Testis (tissue), 5 donors: ENCODE measurements at places on chromosomes 2 and 18.
A peak's percentile ranks its signal among the peaks of the same experiment; 100 is the strongest.

DNA sequence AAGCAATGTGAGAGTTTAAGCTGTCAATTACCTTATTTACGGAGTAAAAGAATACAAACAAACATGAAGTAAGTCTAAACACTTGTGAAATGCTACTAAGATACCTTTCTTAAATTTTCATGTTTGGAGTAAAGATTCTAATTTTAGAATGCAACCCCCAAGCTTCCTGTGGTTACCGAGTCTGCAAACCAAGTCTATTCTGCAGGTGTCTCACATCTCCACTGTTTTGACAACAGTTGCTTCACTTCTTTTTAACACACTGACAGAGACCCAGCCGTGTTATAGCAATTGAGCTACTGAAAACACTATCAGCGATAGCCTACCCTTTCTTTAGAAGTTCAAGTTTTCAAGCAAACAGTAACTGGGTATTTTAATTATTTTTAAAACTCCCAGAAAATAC is 608.3 kb downstream of the ERBB4 start:
- DNase-seq = no peak

DNA sequence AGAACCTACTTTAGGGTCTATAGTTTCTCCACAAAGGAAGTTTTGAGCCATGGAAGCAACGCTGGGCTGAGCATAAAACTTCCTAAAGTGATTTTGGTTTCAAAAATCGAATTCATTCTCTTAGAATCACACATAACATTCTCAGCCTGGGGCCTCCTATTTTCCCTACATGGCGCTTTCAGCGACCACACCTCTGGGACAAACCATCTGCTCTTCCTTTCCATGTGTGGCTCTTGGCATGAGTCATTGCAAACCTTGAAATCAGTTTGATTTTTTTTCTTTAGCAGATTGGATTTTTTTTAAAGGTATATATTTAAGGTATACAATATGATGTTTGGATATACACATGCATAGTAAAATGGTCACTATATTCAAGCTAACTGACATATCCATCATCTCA is 72.5 kb upstream of the APCDD1 start:
- no peak for DNase-seq

DNA sequence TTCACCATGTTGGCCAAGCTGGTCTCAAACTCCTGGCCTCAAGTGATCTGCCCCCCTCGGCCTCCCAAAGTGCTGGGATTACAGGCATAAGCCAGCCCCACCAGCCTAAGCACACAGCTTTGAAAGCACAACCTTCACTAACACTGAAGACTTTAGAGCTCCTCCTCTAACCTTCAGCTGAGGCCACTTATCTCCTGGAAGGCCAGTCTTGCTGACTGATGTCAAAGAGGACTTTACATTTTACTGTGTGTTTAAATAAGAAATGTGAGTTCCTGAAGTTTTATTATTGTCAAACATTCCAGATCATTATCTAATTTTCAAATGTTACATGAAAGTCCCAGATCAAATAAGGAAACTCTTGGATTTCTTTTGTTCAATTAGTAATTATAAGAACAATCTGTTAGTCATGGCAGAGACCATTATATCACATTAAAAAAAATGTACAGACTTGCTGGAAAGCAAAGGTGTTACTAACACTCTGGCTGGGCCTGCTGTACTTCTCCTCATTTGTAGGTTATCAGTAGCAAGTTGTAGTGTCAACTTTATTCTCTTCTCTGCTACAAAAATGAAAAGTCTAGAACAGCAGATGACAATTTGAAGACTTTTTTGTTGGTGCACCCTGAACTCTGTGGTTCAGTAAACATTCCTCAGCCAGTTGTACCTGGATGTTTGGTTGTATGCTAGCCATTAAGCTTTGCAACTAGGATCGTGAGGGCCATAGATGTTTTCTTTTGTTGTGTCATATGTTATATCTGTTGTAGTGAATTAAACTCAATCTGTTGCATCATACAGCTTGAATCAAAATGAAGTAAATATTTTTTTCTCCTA is 80.0 kb downstream of the AOX1 start:
- DNase-seq = no peak

GRCh38 chr2:241857041-241857541 is 1.6 kb downstream of the PDCD1 start:
- no peak for DNase-seq

- DNase-seq = no peak
Measured at GRCh38 chr2:42183775-42184174, 14.6 kb downstream of the EML4 start.

DNA sequence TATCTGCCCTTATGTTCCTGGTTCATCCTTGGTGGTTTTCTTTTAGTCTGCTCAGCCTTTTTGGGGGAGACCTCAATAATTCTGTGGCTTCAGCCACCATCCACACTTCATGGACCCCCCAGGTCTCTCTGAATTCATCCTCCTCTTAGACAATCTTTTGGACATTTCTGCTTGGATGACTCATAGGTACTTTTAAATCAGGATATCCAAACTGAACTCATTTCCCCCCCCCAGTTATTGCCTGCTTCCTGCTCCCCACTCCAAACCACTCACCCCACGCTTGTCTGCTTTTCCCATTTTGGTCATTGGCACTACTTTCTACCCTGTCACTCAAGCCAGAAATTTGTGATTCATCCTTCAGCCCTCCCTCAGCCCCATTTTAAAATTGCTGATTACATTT is 78.5 kb downstream of the TANC1 start:
- DNase-seq = no peak

DNA sequence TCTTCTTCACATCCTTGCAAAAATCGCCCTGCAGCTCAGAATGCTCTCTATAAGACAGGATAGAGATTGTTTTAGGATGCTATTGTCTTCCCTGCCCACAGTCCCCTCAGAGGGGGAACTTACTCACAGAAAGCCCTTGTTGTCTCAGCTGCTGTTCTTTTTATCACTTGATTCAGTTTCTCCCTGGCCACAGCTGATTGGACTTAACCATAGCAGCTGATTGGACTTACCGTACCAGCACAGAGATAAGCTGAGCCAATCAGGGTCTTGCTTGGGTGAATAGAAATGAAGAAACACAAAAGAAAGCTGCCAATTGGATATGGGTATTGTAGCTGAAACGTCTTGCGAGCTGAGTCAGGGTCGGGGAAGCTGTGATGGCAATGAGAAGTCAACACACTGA is 194.2 kb upstream of the MEX3C start:
- no peak for DNase-seq

DNA sequence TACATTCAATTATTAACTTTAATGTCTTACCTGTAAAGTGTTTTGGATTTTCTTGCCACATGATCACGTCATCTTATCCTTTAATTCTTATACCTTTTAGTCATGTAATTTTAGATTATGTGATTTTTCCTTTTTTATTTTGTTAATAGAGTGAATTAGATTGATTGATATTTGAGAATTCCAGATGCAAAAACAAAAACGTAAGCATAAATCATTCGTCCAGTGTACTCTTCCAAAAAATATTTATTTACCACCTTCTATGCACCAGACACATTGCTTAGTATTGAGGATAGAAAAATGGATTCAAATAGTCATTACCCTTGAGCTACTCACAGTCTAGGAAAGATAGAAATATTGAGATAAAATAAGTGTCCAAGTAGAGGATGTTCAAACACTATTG is 249.6 kb downstream of the PDE11A start:
- no peak for DNase-seq

DNA sequence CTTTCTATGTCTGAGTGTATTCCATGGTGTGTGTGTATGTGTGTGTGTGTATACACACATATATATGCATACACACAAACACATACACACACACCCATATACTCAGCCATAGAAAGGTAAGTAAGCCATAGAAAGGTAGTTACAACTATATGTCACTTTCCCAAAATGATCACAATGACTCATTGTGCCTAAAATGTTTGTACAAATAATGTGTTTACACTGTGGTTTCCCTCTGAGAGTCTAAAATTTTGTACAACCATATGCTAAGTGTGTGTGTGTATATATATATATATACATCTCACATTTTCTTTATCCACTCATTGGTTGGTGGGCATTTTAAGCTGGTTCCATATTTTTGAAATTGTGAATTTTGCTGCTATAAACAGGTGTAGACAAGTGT is 55.3 kb upstream of the CSRNP3 start:
- DNase-seq = no peak

GRCh38 chr2:197219636-197220035 is 90.9 kb downstream of the ANKRD44 start:
- no peak for DNase-seq

GRCh38 chr2:50851886-50852285 is 180.0 kb downstream of the NRXN1 start:
- DNase-seq = no peak

GRCh38 chr2:227939271-227940027 is 68.0 kb downstream of the DAW1 start:
- DNase-seq = peak; percentile 21

DNA sequence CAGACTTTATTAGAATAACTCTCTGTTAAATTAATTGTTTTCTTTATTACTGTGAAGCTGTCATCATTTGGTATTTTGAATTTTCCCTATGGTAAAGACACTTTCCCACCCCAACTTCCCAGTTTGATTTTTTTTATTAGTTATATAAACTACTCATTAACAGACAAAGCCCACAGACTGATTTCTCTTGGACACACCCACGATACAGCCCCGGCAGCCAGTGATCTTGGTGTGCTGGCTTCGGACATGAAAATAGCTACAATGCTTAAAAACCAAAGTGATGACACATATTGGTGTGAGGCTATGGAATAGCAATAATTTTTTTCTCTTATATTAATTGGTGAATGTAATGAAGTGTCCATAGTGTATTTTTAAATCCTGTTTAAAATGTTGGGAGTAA is 225.4 kb upstream of the SIX3 start:
- no peak for DNase-seq

DNA sequence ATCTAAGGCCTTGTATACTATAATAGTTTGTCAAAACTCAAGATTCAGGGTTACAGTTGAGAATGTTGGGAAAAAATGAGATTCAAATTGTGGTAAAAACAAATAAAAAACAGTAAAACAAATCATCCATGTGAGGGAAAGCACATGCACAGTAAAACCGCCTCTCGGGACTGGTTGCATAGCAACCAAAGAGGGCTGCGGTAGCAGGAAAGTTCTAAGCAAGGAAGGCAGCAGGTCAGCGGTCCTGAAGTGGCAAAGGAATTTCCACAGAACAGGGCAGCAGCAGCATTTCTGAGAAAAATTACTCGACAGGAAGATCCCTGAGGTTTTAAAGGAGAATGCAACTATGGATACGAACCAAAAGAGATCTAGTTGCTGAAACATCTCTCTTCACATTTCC is 93.7 kb downstream of the DYNAP start:
- DNase-seq = peak; percentile 32

- DNase-seq = no peak
Measured at GRCh38 chr2:9052821-9053533, 49.5 kb upstream of the MBOAT2 start.

- no peak for DNase-seq
Measured at GRCh38 chr18:3671176-3671575, 221.2 kb downstream of the TGIF1 start.

GRCh38 chr2:153873052-153874048 is 1.6 kb downstream of the GALNT13 start:
- no peak for DNase-seq

DNA sequence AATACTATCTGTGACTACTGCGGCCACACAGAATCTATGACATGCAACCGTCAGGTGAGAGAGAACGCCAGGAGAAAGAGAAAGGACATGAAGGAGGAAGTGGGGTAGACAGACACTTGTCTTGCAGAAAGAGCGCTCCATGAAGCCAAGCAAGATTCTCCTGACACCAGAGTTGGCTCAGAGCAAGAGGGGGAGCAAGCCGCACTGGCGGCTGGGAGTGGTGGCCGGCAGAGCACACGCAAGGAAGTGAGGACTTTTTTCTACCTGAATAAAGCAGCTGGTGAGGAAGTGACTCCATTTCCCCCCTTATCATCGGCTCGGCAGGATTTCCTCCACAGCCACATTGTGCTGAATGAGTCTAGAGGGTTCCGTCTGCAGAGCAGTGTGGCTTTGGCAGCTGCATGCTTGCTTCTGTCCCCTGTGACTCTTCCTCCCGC is 181.6 kb downstream of the BCL2 start:
- no peak for DNase-seq

GRCh38 chr2:216405588-216405987 is 6.7 kb upstream of the SMARCAL1 start:
- no peak for DNase-seq

- no peak for DNase-seq
Measured at GRCh38 chr2:26072925-26073768, 39.3 kb downstream of the RAB10 start.

DNA sequence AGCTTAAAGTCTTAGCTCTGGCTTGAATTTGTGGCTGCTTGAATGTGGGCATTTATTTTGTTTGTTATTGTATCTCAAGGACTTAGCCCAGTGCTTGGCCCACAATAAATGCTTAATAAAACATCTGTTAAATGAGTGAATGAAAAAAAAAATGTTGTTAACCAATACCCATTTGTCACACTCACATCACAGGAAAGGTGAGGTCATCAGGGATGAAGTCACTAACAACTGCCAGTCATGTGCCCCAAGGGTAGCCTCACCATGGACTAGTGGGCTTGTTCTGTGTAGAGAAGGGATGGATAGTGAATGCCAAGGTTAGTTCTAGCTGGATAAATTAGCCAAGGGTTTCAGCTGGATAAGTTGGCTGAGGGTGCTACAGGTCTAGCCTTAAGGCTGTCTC is 3.0 kb downstream of the NRBP1 start:
- DNase-seq = no peak

GRCh38 chr2:70851704-70852103 is 16.1 kb upstream of the CD207 start:
- no peak for DNase-seq

- DNase-seq = no peak
Measured at GRCh38 chr2:17311106-17311619, 207.1 kb downstream of the RAD51AP2 start.

- DNase-seq = peak; percentile 46
Measured at GRCh38 chr18:75548353-75548905, 120.9 kb upstream of the SMIM21 start.

DNA sequence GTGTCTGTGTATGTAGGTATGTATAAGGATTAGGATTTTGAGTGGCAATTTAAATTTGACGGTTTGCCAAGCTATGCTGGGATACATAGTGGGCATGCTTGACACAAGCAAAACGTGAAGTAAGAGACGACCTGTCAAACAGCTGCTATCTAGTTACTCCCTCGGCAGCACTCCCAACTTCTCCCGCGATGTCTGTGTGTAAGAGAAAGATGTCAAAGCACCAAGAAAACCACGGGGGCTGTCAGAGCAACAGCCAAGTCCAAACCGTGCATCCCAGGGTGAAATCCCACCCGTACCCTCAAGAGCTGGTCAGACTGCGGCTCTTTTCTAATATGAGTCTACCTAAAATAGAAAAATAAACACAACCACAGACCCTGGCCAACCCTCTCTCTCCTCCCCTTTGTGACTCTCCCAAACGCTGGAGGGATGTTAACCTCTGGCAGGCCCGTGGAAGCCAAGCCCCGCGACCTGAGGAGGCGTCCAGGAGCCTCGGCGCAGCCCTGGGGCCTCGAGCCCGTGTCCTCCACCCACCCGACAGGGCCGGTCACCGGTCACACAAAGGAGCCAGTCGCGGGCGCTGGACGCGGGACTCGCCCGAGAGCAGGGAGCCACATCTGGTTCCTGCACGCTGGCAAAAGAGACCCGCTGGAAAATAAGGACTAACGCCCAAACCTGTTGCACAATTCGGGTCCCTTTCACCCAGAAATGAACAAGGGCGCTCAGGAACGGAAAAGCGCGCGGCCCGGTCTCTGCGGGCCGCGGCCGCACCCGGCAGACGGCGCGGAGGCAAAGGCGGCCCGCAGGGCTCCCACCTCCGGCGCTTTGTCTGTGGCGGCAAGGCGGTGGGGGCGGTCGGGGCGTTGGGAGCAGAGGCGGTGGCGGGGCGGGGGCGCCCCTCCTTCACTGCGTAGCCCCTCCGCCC is 925 bp downstream of the SESTD1 start:
- peak; percentile 83 for DNase-seq
